Endothelial cell (in vitro differentiated cells): ENCODE measurements at places on chromosomes 7 and 10.
A peak's percentile ranks its signal among the peaks of the same experiment; 100 is the strongest.

DNA sequence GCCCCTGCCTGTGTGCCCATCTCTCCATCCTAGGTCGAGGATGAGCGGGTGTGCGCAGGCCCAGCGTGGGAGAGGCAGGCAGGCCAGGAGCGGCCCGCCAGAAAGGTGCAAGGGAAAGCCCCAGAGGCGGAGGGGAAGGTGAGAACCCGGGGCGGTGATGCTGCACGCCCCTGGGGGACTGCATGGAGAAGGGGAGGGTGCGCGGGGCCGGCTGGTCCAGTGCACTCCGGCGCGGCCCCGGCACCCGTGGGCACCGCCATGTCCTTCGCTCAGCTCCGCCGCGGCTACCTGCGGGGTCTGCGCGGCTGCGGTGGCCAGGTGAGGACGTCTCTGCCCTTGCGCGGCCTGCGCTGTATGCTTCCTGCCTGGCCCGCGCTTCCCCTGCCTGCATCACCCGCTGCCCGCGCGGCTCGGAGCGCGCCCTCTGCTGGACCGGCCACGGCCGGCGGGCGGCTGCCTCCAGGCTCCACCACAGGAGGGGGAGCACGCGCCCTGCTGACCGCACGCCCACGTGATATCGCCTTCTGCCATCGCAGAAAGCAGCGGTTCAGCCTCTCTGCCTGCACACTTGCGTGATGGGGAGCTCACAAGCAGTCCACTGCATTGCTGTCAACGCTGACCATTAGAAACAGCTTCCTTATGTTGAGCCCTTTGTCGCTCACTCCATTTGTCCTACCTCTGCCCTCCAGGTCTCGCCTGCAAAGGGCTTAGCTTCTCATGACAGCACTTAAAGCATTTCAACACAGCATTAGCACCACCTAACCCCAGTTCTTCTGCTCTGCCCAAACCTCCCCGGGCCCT lies 73.9 kb downstream of the CXCL12 start:
- H3K27me3 ChIP-seq: peaks cover 4% of the 10 kb centered on the region
- peak; percentile 97 for DNase-seq
- H3K4me1 ChIP-seq: no peaks in the 10 kb centered on the region
- H3K27ac ChIP-seq: no peak overlapping the region
- no peaks in the 10 kb centered on the region for H3K36me3 ChIP-seq
- H3K4me3 ChIP-seq: no peak overlapping the region

- no peak for DNase-seq
- H3K36me3 ChIP-seq: no peaks in the 10 kb centered on the region
- no peaks in the 10 kb centered on the region for H3K4me1 ChIP-seq
- no peaks in the 10 kb centered on the region for H3K27me3 ChIP-seq
- no peak overlapping the region for H3K4me3 ChIP-seq
Observed at GRCh38 chr10:51129946-51130544, 55.8 kb downstream of the PRKG1 start.

DNA sequence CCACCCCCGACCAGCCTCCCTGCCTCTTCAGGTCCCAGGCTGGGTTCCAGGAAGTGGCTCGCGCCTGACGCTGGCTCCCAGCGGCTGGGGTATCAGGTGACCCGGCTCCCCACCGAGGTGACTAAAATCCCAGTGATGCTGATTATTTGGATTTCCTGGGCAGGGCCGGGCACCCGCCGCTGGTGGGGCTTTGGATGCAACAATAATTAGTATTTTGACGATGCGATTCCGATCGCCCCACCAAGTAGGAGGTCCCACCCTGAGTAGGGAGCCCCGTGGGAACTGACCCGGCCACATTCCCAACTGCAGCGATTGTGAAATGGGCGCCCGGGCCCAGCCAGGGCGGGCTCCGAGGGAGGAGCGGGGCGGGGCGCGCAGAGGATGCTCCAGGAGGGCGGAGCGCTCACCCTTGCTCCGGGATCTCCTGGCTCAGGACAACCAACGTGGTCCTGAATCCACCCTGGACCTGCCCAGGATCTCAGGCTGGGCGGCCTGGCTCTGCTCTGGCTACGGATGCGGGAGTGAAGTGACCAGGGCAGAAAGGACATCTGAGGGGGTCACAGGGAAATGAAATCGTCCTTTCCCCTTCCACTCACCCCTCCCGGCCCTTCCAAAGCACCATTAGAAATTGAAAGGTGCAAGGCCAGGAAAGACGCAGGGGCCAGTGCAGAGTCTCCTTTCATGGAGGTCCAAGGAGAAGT lies 32.6 kb downstream of the DUSP5 start:
- H3K27me3 ChIP-seq: peaks cover 5% of the 10 kb centered on the region
- no peak overlapping the region for H3K27ac ChIP-seq
- H3K4me1 ChIP-seq: peaks cover 31% of the 10 kb centered on the region
- no peak overlapping the region for H3K4me3 ChIP-seq

- H3K36me3 ChIP-seq: no peaks in the 10 kb centered on the region
- H3K27ac ChIP-seq: no peak overlapping the region
- no peak for DNase-seq
Observed at GRCh38 chr7:11203683-11204082, 230.0 kb downstream of the PHF14 start.

DNA sequence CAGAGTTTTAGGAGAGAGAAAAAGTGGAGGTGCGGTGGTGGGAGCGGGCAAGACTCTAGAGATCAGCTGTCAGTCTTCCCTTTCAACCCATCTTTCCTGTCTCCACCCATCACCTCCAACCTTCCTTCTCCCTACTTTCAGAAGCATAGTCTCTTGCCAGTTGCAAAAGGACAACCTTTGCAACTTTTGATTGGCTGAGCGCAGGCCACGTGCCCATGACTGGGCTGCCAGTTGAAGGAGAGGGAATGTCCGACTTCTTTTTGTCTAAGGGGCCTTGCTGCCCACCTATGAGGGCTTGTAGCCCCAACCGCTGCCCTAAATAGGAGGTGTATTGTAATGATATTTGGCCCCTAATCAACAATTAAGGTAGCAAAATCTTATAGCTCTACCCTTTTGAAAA lies 12.6 kb downstream of the CYP26A1 start:
- peaks cover 4% of the 10 kb centered on the region for H3K36me3 ChIP-seq
- no peak overlapping the region for H3K4me3 ChIP-seq
- H3K4me1 ChIP-seq: peaks cover 15% of the 10 kb centered on the region
- H3K27ac ChIP-seq: no peak overlapping the region
- DNase-seq: no peak

DNA sequence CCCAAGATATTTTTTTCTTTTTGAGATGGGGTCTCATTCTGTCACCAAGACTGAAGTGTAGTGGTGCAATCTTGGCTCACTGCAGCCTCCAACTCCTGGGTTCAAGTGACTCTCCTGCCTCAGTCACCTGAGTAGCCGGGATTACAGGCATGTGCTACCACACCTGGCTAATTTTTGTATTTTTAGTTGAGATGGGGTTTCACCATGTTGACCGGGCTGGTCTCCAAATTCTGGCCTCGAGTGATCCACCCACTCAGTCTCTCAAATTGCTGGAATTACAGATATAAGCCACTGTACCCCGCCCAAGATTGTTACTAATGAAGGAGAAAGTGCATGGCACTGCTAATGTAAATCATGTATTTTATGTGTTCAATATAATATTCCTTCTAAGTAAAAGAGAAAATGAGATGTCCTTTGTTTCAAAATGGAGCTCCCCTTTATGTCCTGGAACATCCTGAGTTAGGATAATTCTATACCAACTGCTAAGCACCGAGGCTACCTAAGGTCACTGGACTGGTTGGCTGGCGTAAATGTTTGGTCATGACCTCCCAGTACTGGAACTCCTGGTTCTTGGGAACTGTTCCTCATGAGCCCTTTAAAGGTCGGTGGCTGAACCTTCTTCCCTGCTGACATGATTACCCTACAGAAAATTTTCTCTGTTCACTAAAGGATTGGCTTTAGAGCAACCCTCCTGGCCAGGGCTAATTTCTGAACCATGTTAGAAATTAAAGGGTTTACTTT lies 59.9 kb downstream of the SLC16A9 start:
- H3K36me3 ChIP-seq: no peaks in the 10 kb centered on the region
- peaks cover 7% of the 10 kb centered on the region for H3K4me1 ChIP-seq
- no peak overlapping the region for H3K4me3 ChIP-seq
- peaks cover 2% of the 10 kb centered on the region for H3K27me3 ChIP-seq
- no peak overlapping the region for H3K27ac ChIP-seq

DNA sequence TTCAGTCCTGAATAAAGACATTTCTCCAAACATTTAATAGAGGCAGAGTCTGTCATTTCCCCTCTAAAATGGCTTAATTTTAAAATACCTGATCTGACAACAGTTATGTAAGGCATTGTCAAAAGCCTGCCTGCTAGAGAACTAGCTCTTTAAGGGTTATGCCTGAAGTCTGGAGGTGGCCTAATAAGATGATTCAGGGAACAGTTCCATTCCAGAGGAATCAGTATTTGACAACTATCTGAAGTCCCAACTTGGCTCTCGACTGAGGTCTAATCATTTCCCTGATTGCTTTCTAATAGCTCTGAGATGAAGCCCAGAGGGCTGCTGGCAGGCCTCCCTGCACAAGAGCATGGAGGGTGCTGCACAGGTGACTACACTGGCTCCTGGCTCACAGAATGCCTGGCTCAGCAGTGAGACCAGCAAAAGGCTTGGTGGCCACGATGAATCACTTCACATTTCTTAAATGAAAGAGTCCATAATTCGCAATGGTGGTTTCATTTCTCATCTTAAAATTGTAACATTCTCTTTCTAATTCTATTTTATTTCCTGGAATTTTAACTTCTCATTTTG lies 509.6 kb upstream of the POM121L12 start:
- DNase-seq: no peak
- no peak overlapping the region for H3K4me3 ChIP-seq
- H3K27me3 ChIP-seq: no peaks in the 10 kb centered on the region
- H3K36me3 ChIP-seq: no peaks in the 10 kb centered on the region
- no peaks in the 10 kb centered on the region for H3K4me1 ChIP-seq
- H3K27ac ChIP-seq: no peak overlapping the region

GRCh38 chr10:29240986-29241660 lies 47.7 kb upstream of the LYZL1 start:
- no peak overlapping the region for H3K4me3 ChIP-seq
- H3K36me3 ChIP-seq: no peaks in the 10 kb centered on the region
- H3K4me1 ChIP-seq: peaks cover 18% of the 10 kb centered on the region
- H3K27me3 ChIP-seq: no peaks in the 10 kb centered on the region
- DNase-seq: no peak
- no peak overlapping the region for H3K27ac ChIP-seq

DNA sequence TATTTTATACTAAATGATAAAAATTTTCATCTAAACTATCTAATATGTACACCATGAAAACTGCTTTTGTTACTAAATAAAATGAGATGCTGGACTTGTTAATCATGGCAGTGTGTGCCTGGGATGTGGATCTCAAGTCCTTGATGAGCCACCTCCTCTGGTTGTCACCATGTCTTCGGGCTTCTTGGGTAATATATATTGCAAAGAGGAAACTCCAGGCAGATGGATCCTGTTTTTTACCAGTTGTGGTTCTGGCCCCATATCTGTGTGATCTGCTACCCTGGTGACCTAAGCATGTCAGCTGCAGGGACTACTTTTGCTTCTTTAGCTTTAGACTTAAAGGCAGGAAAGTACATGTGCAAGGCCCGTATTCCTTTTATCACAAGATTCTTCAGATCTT lies 46.2 kb downstream of the TMEM60 start:
- H3K36me3 ChIP-seq: peaks cover 3% of the 10 kb centered on the region
- peaks cover 2% of the 10 kb centered on the region for H3K27me3 ChIP-seq
- H3K4me1 ChIP-seq: peaks cover 10% of the 10 kb centered on the region
- H3K4me3 ChIP-seq: no peak overlapping the region
- no peak for DNase-seq
- H3K27ac ChIP-seq: peak overlapping the region; percentile 79

DNA sequence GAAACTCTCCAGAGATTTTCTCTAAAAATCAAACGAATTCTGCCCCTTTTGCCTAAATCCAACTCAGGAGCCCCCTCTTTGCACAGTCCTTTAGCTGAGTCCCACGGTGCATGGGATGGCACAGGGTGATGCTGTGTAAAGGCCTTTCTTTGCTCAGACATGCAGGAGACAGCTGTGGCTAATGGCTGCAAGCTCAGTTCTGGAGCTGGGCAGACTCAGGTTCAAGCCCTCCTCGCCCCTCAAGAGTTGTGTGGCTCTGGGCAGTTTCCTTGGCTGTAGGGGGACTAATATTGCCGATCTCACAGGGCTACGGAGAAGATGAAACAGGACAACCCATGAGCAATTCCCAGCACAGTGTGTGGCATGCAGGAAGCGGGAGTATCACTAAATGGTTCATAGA lies 42.6 kb downstream of the CLEC2L start:
- H3K27me3 ChIP-seq: peaks cover 2% of the 10 kb centered on the region
- H3K36me3 ChIP-seq: peaks cover 16% of the 10 kb centered on the region
- no peak for DNase-seq
- H3K4me1 ChIP-seq: peaks cover 38% of the 10 kb centered on the region
- no peak overlapping the region for H3K4me3 ChIP-seq
- no peak overlapping the region for H3K27ac ChIP-seq

DNA sequence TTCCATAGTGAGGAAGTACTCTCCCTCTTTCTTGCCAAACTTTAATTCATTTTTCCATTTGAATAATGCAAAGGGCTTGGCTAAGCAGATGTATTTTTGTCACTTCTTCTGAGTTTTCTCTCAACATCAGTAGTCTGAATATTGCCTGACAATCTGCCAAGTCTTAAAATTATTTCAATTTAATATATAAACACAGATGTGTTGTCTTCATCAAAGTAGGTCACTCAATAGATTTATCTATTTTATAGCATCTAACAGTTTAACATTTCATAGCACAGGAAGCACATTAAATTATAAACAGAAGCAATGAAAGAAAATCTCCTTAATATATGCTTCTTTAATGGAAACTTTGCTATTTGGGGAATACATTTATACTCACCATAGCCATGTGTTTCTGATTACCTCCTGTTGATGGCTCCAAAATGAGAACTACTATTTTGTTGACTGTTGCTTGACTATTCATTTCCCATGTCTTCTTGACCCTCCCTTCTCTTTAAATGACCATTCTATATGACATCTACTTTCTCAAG lies 4.5 kb downstream of the CPED1 start:
- H3K4me3 ChIP-seq: no peak overlapping the region
- H3K27ac ChIP-seq: no peak overlapping the region
- no peaks in the 10 kb centered on the region for H3K36me3 ChIP-seq
- H3K4me1 ChIP-seq: peaks cover 11% of the 10 kb centered on the region
- no peak for DNase-seq

DNA sequence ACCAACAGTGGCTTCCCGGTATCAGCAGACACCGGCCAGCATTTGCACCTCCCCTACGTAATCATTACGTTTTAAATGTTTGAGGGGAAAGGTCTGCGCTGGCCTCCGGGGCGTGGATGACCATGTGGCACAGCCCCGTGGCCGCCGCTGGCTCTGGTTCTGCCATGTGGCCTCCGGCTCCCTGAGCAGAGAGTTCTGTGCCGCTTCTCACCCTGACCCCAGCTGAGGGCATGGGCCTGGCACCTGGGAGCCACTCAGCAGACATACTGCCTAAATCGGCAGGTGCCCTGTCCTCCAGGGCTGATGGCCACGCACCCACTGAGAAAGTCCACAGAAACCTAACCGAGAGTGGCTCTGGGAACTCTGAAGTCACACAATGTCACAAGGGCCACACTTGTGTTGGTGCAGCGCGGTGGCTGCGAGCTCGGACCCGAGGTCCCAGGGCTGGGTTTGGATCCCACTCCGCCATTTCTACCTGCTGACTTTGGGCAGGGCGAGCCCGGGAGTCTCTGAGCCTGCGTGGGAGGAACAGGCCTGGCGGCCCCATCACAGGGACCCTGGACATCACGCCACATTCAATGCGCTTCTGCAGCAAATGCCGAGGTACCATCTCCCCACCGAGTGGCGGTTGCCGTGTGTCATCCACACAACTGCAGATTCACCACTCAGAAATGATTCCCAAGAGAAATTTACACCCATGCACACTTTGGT lies 25.3 kb downstream of the CFAP46 start:
- no peak overlapping the region for H3K4me3 ChIP-seq
- H3K27me3 ChIP-seq: no peaks in the 10 kb centered on the region
- peak overlapping the region; percentile 21 for H3K27ac ChIP-seq
- H3K4me1 ChIP-seq: no peaks in the 10 kb centered on the region
- no peaks in the 10 kb centered on the region for H3K36me3 ChIP-seq

- H3K4me1 ChIP-seq: no peaks in the 10 kb centered on the region
- DNase-seq: no peak
- H3K4me3 ChIP-seq: no peak overlapping the region
- H3K36me3 ChIP-seq: no peaks in the 10 kb centered on the region
Observed at GRCh38 chr7:19520392-19520791, 188.4 kb downstream of the POLR1F start.
